ENCODE measurements at places on chromosomes 1 and 21. TPM values are rescaled to one million over a fixed set of nuclear protein-coding genes. Genes with fewer than 3 reads are reported as not detected.

BRDT gene
- not detected for total RNA-seq

EBNA1BP2 gene
- total RNA-seq, result 179 TPM

ORC1 gene
- 20.5 TPM for total RNA-seq

PCP4 gene
- total RNA-seq, result not detected

CXADR gene
- 7.4 TPM for total RNA-seq

SELENBP1 gene
- total RNA-seq, result 7.5 TPM

KRTAP10-4 gene
- not detected for total RNA-seq

CA6 gene
- not detected for total RNA-seq

PLPPR4 gene
- total RNA-seq, result 0.02 TPM

IVL gene
- total RNA-seq, result not detected

MPC2 gene
- 71.9 TPM for total RNA-seq

HSD11B1 gene
- 0.47 TPM for total RNA-seq

SLC35F3 gene
- 5.3 TPM for total RNA-seq

MATN1 gene
- 0.10 TPM for total RNA-seq

RCSD1 gene
- not detected for total RNA-seq

KLF17 gene
- total RNA-seq, result 0.43 TPM

RAB13 gene
- total RNA-seq, result 139 TPM

LIN28A gene
- not detected for total RNA-seq

CHRNB2 gene
- 0.47 TPM for total RNA-seq

NPHS2 gene
- not detected for total RNA-seq

APCS gene
- not detected for total RNA-seq

COL18A1 gene
- 144 TPM for total RNA-seq

RNU1-1 gene
- 30.4 TPM for total RNA-seq

C1orf174 gene
- 23.5 TPM for total RNA-seq

LRRC39 gene
- total RNA-seq, result 0.06 TPM

KRTAP10-7 gene
- total RNA-seq, result not detected

C1orf226 gene
- total RNA-seq, result 0.93 TPM

RGS13 gene
- not detected for total RNA-seq

SLC9C2 gene
- total RNA-seq, result not detected

ZNF593OS gene
- 0.25 TPM for total RNA-seq

CR1 gene
- total RNA-seq, result not detected

MAP3K21 gene
- 8.3 TPM for total RNA-seq

CD5L gene
- not detected for total RNA-seq

ARMH1 gene
- 0.67 TPM for total RNA-seq

C1orf21 gene
- 10.7 TPM for total RNA-seq

FCN3 gene
- not detected for total RNA-seq

GBP4 gene
- total RNA-seq, result not detected

HTR6 gene
- total RNA-seq, result 0.18 TPM

HHIPL2 gene
- 9.2 TPM for total RNA-seq

SPRR4 gene
- total RNA-seq, result not detected

SPATA6 gene
- total RNA-seq, result 1.3 TPM

S100A13 gene
- 172 TPM for total RNA-seq

MYBPH gene
- not detected for total RNA-seq

ALX3 gene
- total RNA-seq, result not detected

CD48 gene
- total RNA-seq, result not detected

LCE3E gene
- not detected for total RNA-seq

HAPLN2 gene
- 0.25 TPM for total RNA-seq

SIM2 gene
- 6.7 TPM for total RNA-seq

SLC39A1 gene
- 162 TPM for total RNA-seq

HPCAL4 gene
- 0.31 TPM for total RNA-seq

LMNA gene
- 724 TPM for total RNA-seq

CD247 gene
- 0.72 TPM for total RNA-seq

ANXA9 gene
- 0.95 TPM for total RNA-seq

LCE1C gene
- total RNA-seq, result not detected

EYA3 gene
- 4.3 TPM for total RNA-seq
